ENCODE measurements at places on chromosomes 2 and 18.

GRCh38 chr2:11344956-11345677, 681 bp upstream of the ROCK2 start:
- DNase-seq = peak; percentile 29

DNA sequence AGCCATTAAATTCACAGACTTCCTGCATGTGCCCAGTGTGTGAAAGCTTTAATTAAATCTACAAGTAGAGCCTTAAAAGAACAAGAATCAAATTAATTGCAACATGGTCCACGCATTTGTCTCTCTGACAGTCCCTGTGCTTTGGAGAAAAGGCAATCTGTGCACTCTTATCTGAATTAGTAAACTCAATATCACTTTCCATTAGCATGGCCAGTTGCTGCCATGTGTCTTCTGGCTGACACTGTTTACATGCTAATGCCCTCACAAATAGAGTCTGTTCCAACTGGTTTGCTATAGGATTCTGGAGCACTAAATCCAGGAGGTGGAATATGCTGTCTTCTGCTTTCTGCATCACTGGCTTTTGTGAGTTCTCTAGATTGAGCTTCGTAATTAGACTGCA, 434.5 kb upstream of the RAB12 start:
- DNase-seq = no peak

DNA sequence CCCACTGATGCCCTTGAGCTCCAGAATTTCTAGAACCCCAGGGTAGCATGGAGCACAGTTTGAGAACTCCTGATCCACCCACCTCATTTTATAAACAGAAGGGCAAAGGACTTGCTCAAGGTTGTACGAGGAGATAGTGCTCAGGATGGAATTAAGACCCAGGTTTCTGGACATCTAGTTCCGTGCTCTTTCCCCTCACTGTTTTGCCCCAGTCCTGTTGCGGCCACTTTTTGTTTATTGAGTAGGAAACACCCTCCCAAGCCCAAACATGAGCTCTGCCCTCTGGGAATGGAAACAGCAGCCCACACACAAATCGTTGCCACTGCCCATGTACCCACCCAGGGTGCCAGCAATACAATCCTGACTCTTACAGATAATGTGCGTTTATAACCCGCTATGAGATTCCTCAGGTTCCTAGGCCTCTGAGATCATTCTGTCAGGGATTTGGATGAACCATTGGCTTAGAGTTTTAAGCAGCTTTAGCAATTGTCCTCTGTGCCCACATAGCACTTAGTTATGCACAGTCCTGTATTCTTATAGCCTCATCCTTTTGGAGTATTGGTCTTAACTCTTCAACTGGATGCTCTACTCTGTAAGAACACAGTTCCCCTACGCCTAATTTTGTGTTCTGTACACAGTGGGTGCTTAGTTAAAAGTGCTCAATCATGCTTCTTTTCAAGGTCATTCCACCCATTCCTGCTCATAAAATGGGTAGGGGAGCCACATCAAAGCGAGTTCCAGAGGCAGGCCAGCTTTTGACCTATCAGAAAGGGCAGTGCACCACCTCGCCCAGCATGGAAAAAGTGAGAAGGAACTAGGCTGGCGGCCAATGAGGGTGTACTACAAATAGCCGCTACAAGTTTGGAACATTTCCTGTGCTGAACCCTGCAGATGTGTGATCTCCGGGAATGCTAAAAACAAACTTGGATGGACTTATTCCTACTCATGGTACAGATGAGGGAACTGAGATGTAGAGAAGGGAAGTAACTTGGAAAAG, 60.3 kb upstream of the IGFBP2 start:
- DNase-seq = no peak

- DNase-seq = no peak
These were observed 264.7 kb downstream of the METTL4 start for GRCh38 chr18:2306606-2307005.

- DNase-seq = no peak
These were observed 129.1 kb downstream of the TSN start for GRCh38 chr2:121884511-121884921.

- DNase-seq = no peak
These were observed 10.6 kb downstream of the CXCR4 start for GRCh38 chr2:136107051-136108033.

DNA sequence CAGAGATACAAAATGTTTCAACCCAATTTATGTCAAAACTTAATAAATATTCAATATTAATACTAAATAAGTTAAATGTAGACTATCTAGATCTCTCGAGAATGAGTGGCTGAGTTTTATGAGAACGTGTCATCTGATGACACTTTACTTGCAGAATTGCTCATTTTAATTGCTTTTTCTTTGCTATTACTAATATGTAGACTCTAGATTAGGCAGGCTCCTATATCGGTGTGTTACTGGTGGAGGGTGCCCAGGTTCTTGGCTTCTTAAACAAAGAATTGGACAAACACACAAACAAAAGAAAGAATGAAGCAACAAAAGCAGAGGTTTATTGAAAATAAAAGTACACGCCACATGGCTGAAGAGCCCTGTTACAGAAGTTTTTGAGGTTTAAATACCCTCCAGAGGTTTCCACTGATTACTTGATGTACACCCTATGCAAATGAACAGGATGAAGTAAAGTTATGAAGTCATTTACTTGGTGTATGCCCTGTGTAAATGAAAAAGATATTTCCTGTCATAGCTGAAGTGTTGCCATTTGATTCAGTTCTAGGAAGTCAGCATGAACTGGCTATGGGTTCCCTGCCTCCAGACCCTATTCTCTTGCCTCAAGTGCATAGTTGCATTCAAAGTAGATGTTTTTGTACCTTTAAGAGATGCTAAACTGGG, 122.9 kb upstream of the ITGA4 start:
- no peak for DNase-seq

DNA sequence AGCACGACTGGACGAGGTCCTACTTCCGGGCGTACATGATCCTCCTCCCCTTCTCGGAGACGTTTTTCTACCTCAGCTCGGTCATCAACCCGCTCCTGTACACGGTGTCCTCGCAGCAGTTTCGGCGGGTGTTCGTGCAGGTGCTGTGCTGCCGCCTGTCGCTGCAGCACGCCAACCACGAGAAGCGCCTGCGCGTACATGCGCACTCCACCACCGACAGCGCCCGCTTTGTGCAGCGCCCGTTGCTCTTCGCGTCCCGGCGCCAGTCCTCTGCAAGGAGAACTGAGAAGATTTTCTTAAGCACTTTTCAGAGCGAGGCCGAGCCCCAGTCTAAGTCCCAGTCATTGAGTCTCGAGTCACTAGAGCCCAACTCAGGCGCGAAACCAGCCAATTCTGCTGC, 24.8 kb downstream of the LYPD1 start:
- no peak for DNase-seq

DNA sequence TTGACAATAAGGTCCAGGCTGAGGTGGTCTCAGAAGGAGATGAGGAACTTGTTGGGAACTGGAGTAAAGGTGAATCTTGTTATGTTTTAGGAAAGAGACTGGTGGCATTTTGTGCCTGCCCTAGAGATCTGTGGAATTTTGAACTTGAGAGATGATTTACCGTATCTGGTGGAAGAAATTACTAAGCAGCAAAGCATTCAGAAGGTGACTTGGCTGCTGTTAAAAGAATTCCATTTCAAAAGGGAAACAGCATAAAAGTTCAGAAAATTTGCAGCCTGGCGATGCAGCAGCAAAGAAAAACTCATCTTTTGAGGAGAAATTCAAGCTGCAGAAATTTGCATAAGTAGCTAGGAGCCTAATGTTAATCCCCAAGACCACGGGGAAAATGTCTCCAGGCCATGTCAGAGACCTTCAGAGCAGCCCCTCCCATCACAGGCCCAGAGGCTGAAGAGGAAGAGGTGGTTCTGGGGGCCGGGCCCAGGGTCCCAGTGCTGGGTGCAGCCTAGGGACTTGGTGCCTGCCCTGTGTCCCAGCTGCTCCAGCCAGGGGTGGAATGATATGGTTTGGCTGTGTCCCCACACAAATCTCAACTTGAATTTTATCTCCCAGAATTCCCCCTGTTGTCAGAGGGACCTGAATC, 73.5 kb downstream of the FIGN start:
- DNase-seq = no peak

- DNase-seq = no peak
These were observed 331.0 kb downstream of the CDH2 start for GRCh38 chr18:27845897-27846296.

- DNase-seq = no peak
These were observed 19.4 kb downstream of the RRM2 start for GRCh38 chr2:10141736-10142639.

DNA sequence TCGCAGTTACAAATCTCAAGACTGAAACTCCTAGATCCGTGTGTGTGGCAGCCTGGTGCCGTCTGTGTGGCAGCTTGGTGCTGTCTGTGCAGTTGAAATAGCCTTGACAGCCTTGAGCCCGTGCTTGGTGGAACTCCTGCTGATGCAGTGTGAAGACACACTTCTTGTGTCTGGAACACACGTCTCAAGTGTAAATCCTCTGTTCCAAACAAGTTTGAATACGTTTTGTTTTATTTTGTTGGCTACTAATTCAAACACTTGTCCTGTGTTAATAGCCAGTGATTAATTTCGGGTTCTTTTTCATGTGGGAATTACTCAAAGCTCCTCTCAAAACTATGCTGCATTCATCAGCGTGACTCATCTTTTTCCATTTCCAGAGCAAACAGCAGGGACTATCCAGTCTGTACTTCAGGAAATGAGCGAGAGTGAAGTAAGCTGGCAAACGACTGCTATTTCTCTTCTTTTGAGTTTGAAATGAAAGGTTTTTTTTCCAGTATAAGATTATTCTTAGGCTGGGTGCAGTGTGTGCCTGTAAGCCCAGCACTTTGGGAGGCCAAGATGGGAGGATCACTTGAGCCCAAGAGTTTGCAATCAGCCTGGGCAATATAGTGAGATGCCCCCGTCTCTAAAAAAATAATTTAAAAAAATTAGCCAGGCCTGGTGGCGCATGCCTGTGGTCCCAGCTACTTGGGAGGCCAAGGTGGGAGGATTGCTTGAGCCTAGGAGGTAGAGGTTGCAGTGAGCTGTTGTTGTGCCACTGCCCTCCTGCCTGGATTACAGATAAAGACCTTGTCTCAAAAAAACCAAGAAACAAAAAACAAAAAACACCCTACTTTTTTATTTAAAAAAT, 152.9 kb downstream of the SPP2 start:
- DNase-seq = no peak

GRCh38 chr2:72964146-72964525, 46.8 kb downstream of the EMX1 start:
- no peak for DNase-seq

- peak; percentile 27 for DNase-seq
These were observed 105.6 kb upstream of the STK17B start for GRCh38 chr2:196277002-196277401.

DNA sequence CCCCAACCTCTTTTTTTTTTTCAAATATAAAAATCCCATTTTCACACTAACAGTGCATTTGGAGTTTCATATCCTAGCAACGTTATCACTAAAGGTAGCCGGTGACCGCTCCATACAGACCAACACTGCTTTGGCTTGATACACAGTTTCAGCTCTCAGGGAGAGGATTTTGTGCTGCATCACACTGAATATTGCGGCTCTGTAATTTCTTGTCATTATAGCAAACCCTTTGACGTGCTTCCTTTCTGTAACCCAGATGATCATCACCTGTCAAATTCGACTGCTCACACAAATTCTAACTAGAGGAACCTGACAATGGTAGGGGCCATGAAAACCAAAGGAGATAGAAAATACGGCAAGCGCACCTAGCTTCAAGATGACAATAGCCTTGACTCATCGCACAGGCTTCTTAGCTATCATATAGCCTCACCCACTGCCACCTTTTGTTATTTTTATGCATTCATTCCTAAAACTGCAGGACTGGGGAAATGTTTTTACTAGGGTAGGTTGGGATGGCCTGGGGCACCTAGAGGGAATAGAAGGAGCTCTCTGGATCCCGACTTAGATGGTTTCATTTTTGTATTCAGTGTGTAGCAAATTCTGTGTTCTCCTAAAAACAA, 582.9 kb upstream of the PIK3C3 start:
- DNase-seq = no peak

DNA sequence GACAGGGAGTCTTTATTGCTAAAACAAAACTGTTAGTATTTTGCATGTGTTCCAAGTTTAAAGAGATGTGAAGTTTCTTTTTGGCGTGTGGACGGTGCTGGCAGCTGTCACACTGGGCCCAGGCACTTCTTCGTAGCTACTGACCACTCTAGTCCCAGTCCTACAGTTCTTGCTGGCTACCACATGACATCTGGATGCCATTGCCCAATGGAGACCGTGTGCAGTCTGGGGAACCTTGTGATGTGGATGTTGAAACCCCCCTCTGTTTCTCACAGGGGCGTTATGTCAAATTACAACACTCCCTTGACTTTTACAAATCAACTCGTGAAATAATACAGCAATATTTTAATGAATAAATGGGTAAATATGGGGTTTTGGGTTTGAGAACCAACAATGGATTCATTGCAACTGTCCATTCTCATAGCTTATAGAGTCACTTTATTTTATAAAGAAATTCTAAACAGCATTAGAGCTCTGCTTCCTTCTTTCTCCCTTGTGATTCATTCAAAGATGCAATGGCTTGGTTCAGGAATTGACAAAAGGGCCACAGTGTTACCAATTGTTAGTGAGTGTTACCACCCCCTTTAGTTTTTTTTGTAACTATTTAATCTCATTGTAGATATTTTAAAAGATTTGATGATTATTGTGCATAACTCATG, 1.2 kb downstream of the GPD2 start:
- peak; percentile 72 for DNase-seq

DNA sequence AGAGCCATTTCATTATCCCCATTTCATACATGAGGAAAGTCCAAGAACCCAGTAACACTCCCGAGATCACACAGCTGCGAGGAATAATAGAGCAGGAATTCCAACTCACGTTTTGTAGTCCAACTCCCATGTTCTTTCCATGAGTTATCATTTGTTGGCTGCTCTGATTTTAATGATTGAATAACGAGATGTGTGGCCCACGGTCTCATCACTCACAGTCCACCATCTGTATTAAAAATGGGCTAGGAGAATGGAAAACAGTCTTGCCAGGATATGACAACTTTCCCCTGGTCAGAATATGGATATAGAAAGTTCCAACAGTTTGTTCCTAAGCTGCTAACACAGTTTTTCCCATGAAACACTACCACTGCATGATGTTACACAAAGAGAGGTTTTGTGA, 147.5 kb downstream of the METTL4 start:
- DNase-seq = no peak

DNA sequence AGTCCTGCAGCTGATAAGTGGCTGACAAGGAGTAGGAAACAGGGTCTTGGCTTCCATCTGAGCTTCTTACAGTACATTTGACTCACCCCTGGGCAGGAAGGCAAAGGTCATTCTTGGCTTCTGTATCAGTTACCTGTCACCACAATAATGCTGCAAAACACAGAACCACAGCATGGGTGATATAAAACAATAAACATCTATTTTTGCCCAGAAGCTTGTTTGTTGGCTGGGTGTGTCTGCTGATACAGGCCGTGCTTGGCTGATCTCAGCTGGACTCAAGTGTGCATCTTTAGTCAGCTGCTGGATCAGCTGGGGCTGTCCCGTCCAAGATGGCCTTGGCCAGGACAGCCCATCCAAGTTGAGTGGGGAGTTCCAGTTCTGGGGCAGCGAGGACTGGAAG, 34.7 kb downstream of the ONECUT2 start:
- no peak for DNase-seq

Measured in GF-D8 (cell line).